ENCODE measurements at places on chromosomes 4 and X. TPM values are rescaled to one million over a fixed set of nuclear protein-coding genes. Genes with fewer than 3 reads are reported as not detected.
A peak's percentile ranks its signal among the peaks of the same experiment; 100 is the strongest.

GRCh38 chr4:45155081-45155777, 428.9 kb upstream of the GNPDA2 start:
- no peak for ATAC-seq

DNA sequence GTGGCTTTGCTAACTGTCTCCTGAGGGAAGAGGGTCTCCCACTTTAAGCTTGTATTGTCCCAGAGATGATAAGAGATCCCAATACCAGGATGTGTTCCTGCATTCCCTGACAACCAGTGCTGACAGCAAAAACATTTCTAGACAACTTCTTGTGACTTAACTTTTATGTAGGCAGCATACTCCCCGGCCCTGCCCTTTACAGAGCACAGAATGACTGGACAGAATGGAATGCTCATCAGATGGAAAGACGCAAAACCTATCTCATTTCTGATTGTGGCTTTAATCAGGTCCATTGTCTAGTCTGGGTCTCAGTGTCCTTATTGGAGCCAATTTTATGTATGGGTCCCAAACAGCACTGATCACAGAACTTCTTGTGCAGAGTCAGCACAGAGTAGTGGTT, 18.2 kb upstream of the PLAC1 start:
- ATAC-seq = no peak

GRCh38 chrX:139286342-139286741, 244.2 kb upstream of the F9 start:
- no peak for ATAC-seq

- no peak for ATAC-seq
These were observed 10.0 kb downstream of the ZFP42 start for GRCh38 chr4:188005561-188005960.

DNA sequence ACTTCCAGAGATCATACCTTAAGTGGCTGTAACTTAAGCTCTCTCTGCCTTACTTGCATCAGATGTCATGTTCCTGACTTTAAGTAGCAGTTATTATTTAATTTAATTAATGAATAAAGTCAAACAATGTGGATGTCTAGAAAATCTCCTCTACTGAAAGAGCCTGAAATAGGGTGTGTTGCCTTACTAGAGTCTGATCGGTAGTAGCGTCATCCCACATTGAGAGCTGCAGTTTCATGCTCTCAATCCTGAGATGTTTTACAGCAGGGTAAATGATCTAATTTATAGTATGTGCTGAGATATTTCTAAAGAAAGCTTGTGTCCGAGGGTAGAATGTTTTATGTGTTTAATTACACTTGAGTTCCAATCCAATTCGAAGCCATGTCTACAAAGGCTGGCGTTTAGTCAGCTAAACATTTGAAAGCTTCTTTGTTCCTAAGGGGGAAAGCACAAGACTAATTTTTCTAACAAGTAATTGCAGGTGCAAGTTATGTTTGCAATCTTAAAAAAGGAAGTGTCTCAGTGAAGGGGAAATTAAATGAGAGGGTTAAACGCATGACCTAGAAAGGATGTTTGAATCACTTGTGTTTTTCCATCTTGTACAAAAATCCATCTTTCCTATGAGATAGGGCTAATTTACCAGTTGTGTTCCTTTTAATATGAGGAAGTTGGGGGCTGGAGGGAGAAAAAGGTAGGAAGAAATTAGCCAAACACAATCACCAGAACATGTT, 391.0 kb upstream of the MAGEB2 start:
- no peak for ATAC-seq

GRCh38 chr4:16750216-16750615, 148.2 kb downstream of the LDB2 start:
- no peak for ATAC-seq

GRCh38 chrX:2345562-2345961, 155.2 kb downstream of the DHRSX start:
- ATAC-seq = no peak

DNA sequence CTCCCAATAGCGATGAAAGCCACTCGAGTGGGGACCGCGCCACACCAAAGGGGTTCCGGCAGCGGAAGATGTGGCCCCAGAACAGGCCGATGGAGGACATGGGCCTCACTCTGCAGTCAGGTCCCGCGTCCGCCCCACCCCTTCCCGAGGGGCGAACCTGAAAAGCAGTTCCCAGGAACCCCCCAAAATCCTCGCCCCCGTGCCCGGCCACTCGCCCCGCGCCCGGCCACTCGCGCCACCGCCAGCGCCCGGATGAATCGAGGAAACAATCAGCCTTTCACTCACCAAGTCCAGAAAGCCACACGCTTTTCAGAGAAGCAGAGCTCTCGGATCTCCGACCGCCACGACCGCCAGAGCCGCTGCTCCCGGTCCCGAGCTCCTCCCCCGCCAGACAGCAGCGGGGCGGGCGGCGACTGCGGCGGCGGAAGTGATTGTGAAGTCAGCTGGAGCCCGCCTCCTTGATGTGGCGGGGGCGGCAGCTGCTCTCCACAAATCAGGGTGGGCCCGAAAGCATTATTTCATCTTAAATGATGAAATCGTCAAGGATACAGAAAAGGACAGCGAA, at the start of gene PJA1:
PJA1 (minus strand) TSS at position 367 of the 565 bp plus-strand sequence. CDS start 2,380 bp downstream, outside the sequence.
- peak; percentile 84 for ATAC-seq

GRCh38 chrX:100376576-100376975, 33.5 kb downstream of the PCDH19 start:
- ATAC-seq = no peak

GRCh38 chr4:73451981-73452747, 16.1 kb downstream of the AFP start:
- peak; percentile 11 for ATAC-seq

DNA sequence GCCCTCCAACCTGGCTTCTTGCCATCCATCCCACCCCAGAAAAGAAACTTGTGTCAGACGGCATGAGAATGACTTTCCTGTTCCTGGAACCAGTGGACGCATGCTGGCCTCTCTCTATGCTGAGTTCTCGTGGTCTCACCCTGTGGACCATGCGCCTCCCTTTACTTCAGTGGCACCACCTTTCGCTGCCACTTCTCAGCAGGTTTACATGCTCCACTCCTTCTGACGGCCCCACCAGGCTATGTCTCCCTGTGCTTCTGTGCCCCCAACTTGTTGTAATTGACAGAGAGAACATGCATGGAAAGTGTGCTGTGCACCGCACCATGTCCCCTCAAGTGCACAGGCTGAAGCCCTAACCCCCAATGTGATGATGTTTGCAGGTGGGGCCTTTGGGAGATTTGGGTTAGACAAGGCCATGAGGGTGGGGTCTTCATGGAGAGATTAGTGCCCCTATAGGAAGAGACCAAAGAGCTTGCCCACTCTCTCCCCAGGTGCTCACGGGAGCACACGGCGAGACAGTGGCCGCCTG, 3.1 kb upstream of the PPP2R2C start:
- no peak for ATAC-seq

DNA sequence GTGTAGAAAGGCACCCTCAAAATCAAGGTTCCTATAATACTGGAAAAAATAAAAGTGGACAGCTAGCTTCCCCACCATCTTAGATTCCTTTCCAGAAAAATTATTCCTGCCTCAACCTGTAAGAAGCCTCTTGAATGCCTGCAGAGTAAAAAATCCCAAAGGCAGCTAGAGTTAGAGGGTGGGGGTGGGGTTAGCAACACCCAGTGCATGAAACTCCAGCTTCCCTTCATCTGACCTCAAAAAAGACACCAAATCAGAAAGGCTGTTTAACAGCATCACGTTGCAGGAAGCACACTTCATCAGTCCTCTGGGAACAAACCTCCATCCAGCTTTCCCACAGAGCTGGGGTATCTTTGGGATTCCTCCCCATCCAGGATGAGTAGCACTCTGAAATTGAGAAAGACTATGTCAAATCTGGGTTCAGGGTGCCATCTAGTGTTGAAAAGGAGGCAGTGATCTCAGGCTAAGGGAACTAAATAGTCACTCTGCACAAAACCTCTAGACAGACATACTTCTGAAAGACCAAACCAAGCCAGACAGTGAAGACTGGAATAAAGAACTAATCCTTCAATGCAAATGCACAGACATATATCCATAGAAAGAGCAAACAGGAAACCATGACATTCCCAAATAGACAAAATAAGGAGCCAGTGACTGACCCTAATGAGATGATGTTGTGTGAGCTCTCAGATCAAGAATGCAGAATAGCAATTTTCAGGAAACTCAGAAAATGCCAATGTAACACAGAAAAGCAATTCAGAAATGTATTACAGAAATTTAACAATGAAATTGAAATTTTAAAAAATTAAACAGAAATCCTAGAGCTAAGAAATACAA, 97.9 kb downstream of the ARHGEF9 start:
- no peak for ATAC-seq

Gene STBD1
- total RNA-seq = 1.9 TPM

Gene TMPRSS11E
- total RNA-seq = not detected
